Neural progenitor cell (in vitro differentiated cells): ENCODE measurements at places on chromosomes 2 and 18. TPM values are rescaled to one million over a fixed set of nuclear protein-coding genes. Genes with fewer than 3 reads are reported as not detected.

DNA sequence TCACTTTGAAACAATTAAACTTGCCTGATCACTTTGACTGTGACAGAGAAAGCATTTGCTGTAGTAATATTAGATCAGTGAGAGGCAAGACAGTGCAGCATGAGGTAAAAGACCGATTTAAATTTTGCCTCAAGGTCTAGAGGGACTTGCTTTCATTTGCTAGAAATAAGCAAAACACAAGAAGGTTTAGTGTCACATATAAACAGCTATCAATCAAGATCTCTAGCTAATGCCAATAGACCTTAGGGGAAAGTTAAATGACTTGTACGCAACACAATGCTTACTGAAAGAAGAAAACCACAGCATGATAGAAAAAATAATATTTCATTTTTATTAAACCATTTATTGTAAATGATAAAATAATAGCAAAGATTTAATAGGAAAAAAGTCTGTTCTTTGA lies 113.5 kb downstream of the DSC3 start:
- no peak for DNase-seq

GRCh38 chr2:14396533-14397083 lies 235.9 kb upstream of the LRATD1 start:
- DNase-seq = peak; percentile 14

GRCh38 chr2:118121986-118122524 lies 33.8 kb downstream of the INSIG2 start:
- no peak for DNase-seq

GRCh38 chr2:26687328-26687727 lies 5.2 kb upstream of the KCNK3 start:
- no peak for DNase-seq

- DNase-seq = no peak
Measured at GRCh38 chr2:127597046-127597983, 48.6 kb upstream of the GPR17 start.

- DNase-seq = no peak
Measured at GRCh38 chr18:39031647-39032046, 1466.0 kb upstream of the CELF4 start.

The FEV gene
- total RNA-seq = not detected in 2 replicates

The ITGA6 gene
- total RNA-seq = 97.2 and 161 TPM in 2 replicates

The VWC2L gene
- total RNA-seq = not detected in 2 replicates

The OSBPL6 gene
- 14.0 and 14.8 TPM in 2 replicates for total RNA-seq

The FIGN gene
- total RNA-seq = 27.7 and 41.1 TPM in 2 replicates

The ZAP70 gene
- total RNA-seq = 0.37 TPM in 1 of 2 replicates, not detected in the other
